Cortex of kidney (tissue), 1 donor: ENCODE measurements at places on chromosomes 5 and 9.

- DNase-seq, result no peak
These were observed 2.9 kb downstream of the SLC6A18 start for GRCh38 chr5:1228120-1228519.

GRCh38 chr5:17243287-17244063 is 26.0 kb downstream of the BASP1 start:
- no peak for DNase-seq

DNA sequence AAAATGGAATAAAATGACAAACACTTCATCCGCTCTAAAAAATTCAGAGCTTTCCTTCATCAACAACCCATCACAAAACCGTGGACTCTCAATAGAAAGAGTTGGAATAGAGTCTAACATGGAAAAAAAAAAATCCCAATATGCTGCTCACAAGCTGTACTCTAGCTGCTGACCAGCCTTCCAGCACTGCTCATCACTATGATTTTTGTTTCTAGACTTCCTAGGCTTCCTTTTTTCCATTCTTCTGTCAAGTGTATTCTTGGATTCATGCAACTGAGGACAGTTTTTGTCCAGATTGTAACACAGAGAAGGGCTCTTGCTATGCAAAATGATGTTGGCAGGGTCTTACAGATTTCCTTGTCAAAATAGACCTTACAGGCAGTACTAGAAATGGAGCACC is 34.5 kb downstream of the RFK start:
- no peak for DNase-seq

DNA sequence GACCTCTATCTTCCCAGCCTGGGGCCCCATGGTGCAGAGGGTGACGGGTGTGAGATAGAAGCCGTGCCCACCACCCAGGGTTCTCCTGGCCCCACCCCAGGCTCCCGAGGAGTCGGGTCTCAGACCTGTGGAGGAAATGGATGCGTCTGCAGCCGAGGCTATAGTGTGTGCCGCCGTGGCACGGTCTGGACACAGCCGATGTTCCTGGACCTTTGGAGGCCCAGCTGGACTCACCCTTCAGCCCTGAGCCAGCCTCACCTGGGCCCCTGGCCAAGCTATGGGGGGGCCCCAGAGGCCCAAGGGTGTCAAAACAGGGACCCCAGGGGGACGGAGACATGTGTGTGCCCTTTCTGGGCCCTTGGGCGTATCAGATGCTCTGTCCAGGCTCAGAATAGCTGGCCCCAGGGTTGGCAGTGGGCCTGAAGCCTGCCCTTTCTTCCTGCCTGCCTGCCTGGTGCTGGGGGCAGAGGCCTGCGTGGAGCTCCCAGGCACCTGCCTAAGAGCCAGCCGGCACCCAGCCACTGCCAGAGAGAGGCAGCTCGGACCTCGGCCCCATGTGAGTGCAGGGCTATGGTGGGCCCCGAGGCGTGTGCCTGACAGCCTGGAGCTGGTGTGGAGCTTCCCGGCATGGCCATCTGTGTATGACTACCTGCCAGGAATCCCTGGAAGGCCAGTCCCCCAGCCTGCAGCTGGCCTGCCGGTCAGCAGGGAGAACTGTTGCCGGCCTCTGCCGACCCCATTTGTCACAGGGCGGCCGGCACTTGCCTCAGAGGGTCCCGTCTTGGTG is 41.8 kb downstream of the KCNT1 start:
- DNase-seq, result no peak

DNA sequence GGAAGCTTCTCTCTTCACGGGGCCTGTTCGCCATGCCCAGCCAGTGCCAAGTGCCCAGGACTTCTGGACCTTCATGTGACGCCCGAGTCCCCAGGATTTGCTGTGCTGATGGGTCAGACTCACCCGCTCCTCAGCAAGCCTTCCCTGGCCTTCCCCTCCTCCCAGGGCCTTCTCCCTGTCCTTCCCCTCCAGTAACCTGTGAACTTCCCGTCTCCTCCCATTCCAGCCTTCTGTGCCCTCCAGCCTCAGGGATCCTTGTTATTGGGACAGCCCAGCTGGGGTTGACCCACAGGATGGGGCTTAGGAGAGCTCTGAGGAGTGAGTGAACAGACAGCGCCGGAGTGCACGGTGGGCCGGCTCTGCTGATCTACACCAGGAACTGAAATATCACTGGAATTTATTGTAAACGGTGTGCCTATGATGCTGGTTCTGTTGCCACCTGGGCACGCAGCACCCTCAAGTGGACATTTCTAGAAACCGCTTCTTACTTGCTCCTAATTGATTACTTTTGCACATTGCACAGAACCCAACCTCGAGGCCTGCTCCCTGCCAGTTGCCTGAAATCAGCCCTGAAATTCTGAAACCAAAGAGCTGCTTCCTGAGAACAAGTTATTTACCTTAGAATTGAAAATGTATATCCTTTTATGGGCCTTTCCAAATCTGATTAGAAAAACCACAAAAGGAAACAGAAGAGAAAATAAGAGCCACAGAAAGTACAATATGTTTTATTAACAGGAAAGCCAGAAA is 1.5 kb downstream of the SPAAR start:
- no peak for DNase-seq

- DNase-seq, result no peak
These were observed 34.0 kb upstream of the FGF1 start for GRCh38 chr5:142719836-142720370.

DNA sequence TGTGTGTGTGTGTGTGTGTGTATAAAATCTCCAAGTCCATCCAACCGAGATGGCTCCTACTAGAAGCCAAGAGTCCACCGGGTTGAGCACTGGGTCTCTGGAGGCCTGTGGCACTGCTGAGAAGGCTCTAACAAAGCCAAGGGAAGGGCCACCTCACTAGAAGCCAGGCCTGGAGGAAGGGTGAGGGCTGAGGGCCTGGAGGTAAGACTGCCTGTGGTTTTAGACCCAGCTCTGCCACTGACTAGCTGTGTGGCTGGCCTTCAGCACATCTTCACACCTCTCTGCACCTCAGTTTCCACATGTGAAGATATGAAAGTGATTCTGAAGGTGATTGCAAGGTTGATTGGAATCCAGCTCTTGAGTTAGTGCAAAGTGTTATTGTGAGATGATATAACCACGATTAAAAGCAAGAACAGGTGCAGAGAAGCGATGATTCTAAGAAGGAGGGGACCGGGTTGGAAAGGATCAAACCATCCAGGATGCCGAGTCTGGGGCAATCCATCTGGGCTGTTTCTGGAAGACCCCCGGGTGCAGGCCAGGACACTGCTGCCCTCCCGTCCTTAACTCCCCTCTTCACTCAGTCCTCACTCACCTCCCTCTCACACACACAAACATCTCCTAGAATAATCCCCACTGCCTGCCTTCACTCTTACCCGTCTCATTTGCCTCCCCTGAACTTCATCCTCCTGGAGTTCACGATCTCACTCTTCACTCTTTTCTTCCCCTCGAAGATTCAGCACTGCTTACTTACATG is 2.3 kb downstream of the IL4 start:
- no peak for DNase-seq

DNA sequence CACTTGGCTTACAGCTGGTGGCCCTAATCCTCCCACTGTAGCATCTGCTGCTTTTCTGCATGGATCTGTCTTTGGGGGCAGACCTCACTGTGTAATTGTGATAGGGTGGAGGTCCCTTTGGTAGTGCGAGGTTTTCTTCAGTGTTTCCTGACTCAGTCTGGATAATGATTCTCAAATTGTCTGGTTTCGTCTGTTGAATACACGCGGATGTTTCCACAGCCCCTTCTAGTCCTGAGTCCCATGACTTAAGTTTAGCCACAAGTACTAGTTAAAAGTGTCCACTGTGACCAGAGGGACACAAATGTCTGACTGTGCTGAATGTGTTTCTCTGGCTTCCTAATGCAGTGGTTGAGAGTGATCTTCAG is 70.5 kb downstream of the LMNB1 start:
- DNase-seq, result no peak

GRCh38 chr5:55427157-55427556 is 107.6 kb downstream of the PLPP1 start:
- no peak for DNase-seq

- no peak for DNase-seq
These were observed 150.0 kb downstream of the NTRK2 start for GRCh38 chr9:84819491-84819991.

- DNase-seq, result no peak
These were observed 27.0 kb upstream of the FREM1 start for GRCh38 chr9:14937216-14937615.

DNA sequence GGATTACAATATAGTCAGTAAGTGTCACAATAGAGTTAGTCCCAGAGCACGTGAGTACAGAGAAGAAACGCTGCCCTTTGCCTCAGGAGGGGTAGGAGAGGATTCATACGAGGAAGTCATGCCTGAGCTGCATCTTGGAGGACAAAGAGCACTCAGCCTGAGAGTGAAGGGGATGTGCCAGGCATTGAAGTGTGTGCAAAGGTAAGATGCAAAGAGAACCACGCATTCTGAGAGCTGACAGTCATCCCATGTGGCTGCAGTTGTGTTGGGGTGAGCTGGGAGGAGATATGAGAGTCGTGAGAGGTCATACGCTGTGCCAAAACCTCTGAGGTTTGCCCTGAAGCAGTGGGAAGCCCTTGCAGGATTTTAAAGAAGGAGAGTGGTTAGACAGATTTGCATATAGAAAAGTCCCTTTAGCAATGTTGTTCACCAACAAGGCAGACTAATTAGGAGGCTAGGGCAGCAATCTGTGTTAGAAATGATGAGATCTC is 97.5 kb downstream of the PIP5K1B start:
- no peak for DNase-seq

GRCh38 chr9:104944871-104945270 is 16.9 kb upstream of the ABCA1 start:
- DNase-seq, result no peak

DNA sequence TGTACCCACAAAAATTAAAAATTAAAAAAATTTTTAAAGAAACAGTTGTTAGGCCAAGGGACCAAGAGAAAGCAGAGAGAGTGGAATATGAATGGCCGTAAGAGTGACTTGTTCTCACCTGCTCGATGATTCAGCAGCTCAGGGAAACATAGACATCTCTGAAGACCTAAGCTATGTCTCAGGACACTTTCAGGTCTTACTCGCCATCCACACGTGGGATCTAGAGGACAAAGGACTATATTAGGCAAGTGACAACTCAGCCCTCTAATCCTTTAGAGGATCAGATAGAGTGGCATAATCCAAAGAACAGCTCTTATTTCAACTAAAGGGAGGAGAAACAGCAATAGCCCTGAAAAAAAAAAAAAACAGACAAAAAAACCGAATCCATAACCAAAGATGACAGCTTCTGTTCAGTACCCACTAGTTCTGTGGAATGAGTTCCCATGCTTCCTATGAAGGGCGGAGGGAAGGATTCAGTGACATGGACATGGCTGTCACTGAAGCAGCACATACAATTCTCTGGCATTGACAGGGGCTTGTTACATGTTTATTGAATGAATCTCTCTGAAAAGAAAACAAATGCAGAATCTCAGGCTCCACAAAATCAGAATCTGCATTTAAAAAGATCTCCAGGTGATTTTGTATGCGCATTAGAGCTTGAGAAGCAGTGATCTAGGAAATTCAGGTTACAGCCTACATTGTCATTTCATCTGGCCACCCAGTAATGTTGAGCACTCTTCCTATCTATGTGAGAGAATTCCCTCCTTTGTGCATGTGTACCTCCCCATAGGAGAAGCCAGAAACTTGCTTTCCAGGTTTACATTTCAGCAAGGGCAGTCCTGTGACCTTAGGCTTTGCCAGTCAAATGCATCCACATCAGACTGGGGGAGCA is 96.0 kb downstream of the KIAA1958 start:
- DNase-seq, result no peak

DNA sequence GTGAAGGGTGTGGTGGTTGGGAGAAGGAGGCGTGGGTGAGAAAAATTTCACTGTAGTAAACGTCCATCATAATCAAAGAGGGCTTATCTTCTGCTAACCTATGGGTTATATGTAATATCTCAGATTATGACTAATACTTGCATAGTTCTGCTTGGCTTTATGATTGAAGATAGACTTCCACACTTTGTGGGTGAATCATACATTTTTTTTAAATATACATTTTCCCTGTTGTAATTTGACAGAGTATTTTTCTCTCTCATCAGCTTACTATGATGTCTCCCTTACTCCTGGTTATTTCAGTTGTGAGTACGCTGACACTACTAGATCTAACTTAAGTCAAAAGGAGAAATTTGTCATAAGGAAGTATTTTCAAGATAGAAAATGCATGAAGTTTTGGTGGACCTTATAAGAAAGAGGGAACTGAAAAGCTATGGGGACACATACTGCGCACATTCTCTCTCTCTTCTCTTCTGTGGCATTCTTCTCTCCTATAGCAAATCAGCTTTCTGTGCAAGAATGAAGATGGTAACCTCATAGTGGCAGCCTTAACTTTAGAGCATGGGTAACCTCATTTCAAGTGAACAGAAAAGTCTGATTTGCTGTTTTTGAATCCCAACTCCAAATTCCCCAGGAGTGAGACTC is 4.9 kb upstream of the JAK2 start:
- no peak for DNase-seq

GRCh38 chr5:88539693-88540365 is 271.2 kb upstream of the TMEM161B start:
- no peak for DNase-seq

DNA sequence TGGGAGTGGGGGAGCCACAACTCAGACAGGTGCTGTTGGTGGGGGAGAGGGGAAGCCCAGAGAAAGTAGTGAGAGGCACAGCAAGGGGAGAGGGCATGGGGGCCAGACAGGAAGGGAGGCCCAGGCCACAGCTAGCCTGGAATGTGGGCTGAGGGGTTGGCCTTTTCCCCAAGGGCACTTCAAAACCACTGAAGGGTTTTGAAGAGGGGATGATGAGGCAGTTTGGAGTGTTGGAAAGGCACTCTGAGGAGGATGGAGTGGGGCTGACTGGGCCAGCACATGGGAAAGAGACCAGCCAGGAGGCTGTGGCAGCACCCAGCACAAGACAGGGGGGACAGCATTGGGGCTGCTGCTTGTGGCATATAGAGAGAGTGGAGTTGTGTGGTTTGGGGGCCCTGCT is 3.8 kb downstream of the PSD2 start:
- no peak for DNase-seq

DNA sequence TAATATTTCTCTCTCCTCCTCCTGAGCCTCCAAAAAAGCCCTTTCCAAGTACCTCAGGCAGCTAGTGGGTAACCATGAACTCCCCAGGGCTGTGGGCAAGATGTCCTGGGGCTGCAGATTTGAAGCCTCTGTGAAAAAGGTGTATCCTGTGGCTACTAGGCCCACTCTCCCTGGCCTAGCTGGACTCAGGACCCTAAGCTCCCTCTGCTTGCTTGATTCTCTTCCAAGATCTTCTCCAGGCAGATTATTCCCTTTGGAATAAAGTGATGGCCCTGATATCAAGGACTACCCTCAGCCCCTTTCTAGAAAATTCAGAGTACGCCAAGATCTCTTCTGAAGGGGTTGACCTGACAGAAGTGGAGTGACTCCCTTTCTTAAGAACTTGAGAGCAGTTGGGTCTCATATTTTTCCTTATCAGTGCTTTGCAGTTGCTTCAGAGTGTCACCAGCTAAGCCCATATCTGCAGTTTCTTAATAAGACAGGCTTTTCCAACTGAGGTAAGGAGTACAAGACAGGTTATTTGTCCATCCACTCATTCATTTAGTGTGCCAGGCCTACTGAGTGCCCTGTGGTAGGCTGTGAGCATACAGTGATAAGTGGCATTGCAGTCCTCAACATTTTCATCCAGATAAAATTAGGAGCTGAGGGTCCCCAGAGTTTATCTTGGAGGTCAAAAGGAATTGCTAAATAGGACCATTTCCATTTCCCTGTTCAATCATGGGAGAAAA is 42.5 kb downstream of the CYSTM1 start:
- no peak for DNase-seq
